ENCODE measurements at places on chromosomes 6 and 20.

DNA sequence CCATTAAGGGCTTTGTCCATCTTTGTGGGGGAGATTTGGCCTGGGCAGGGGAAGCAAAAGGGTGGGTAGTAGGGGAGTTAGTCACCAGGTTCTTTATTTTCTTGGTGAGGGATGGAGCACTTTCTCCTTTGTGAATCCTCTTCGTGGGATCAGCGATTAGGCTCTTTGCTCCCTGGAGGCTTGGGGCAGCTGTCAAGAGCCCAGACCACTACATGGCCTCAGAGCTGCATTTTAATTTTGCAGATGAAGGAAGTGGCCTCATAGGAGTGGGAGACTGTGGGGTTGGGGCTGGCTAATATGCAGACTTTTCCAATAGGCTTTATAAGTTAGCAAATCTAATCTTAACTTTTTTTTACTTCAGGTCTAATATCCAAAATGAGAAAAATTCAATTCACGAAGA is 168.1 kb upstream of the DEFB112 start:
- DNase-seq, result no peak

- DNase-seq, result no peak
Observed at GRCh38 chr6:140538926-140539325, 1164.5 kb upstream of the CITED2 start.

DNA sequence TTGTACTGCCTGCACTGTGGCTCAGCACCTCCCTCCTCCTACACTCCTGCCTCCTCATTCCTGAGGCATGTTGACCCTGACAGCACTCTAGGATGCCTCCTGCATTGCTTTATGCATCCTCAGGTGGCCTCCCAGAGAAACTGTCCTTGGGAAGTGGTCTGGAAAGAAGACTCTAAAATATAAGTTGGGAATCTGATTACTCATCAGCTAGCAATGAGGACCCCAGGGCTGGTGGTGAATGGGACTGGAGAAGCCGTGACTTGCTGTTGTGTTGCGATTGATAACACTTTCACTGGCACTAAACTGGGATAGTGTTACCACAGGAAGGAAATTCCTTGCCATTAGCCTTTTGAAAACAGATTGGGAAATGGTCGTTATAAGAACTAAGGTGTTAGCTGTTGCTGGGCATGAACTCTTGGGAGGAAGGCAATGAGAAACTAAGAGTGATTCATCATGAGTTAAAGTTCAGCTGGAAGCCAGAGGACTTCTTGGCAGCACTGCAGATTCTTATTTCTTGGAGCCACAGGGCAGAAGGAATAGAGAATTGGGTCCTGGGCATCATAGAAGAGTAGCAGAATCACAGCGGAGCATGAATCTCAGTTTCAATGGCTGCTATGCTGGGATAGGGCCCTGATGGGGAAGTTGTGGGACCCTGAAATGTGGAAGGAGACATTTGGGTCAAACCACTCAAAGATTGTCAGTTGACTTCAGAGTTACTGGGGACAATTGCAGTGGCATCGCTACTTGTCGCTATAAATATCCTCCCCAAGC is 10.1 kb upstream of the SIRPD start:
- peak; percentile 8 for DNase-seq

DNA sequence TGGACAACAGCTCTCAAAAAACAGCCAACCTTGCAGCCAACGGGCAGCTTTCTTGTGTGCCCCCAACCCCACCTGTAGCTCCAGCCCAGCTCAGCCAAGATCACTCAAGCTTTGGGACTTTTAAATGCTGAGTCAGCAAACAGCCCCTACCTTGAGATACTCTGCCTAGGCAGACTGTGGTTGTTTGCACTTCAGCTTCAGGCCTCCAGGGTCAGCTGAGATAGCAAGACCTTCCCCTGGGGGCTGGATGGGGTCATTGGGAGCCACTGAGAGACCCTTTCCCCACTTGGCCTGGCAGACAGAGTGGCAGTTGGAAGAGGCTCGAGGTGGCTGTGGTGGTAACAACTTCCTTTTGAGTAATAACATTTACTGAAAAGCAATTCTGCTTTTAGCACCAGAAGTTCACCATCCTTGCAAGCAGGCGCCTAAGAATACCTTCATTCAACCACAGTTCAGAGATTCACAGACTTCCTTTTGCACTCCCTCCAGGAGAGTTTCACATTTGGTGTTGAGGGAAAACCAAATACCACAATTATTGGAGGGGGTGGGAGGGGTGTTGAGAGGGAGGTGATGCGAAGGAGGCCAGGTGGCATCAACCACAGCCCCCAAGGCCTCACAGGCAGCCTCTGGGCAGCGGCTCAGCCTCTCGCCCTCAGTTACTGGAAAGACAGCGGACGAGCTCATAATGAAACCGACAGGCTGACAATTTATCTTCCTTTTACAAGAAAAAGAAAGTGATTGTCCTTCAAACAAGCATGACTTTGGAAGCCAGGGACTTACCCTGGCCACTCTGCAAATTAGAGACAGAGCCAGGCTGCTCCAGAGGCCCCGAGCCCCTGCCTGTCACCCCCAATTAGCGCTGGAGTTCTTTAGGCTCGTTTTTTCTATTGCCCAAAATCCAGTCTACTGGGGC is 148.1 kb downstream of the CEBPB start:
- no peak for DNase-seq

DNA sequence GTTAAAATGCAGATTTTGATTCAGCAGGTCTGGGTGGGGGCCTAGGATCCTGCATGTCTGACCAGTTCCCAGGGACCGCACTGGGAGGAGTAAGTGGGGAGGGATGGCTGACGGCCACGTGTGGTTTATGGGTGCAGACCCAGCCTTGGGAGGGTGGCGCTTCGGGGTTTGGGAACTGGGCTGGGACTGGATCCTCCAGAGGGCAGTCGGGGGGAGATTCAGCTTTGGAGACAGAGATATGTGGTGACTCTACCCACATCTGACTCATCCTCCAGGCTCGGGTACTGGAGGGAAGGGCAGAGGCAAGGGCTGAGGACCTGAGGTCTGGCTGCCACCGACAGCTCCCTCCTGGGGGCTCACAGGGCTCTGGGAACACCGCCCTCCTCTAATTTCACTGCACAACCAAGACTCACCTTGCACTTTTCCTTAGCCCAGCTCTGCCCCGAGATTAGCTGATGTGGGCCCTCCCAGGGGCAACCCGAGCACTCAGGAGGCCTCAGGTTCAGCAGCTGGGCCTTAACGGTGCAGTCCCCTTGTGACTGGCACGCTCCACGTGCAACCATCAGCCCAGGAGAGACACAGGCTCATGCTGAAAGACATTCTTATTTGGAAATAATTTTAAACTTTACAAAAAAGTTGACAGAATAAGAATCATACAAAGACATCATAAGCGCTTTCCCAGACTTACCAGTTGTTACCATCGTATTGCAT is 172.8 kb upstream of the PMEPA1 start:
- no peak for DNase-seq

GRCh38 chr6:166021429-166021828 is 146.2 kb downstream of the TBXT start:
- no peak for DNase-seq

GRCh38 chr6:119517428-119517827 is 167.9 kb upstream of the MAN1A1 start:
- DNase-seq, result no peak

GRCh38 chr6:7921046-7921445 is 10.5 kb upstream of the TXNDC5 start:
- DNase-seq, result no peak

- no peak for DNase-seq
Observed at GRCh38 chr20:34560141-34560523, 1.6 kb downstream of the MAP1LC3A start.

GRCh38 chr20:7859356-7859802 is 80.9 kb downstream of the HAO1 start:
- DNase-seq, result no peak

- DNase-seq, result no peak
Observed at GRCh38 chr20:42361402-42361970, 743.3 kb upstream of the CHD6 start.

DNA sequence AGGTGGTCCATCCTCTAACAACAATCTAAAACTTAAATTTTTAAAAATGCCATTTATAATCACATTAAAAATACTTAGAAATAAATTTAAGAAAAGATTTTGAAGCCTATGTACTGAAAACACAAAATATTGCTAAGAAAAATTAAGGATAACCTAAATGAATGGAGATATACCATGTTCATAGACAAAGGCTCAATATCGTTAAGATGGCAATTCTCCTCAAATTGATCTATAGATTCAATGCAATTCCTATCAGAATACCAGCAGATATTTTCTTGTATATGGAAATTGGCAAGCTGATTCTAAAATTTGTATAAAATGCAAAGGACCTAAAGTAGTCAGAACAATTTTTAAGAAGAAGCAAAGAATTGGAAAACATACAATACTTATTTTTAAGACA is 19.7 kb upstream of the UST start:
- no peak for DNase-seq

Measured in HCT116 (cell line).